ENCODE measurements at places on chromosomes 6 and 20.
A peak's percentile ranks its signal among the peaks of the same experiment; 100 is the strongest.

DNA sequence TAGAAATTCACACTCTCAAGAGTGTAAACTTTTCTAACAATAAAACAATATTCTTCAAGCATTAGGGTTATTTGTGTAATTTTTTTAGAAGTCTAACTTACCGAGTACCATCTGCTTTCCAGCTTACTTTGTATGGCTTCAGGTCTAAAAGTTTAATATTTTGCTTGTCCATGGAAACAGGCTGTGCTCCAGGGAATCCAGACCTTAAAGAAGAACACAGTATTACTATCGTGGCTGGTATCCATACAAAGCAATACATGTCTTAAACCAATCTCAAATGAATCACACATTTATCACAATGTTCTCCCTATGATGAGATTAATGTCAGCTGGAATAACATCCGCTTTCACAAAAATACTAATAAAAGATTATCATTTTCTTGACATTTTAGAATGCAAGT is 73.0 kb downstream of the RNGTT start:
- H3K27me3 ChIP-seq: no peaks in the 10 kb centered on the region
- no peaks in the 10 kb centered on the region for H3K4me1 ChIP-seq
- H3K36me3 ChIP-seq: peaks cover 35% of the 10 kb centered on the region
- no peak overlapping the region for H3K27ac ChIP-seq
- H3K4me3 ChIP-seq: no peak overlapping the region

DNA sequence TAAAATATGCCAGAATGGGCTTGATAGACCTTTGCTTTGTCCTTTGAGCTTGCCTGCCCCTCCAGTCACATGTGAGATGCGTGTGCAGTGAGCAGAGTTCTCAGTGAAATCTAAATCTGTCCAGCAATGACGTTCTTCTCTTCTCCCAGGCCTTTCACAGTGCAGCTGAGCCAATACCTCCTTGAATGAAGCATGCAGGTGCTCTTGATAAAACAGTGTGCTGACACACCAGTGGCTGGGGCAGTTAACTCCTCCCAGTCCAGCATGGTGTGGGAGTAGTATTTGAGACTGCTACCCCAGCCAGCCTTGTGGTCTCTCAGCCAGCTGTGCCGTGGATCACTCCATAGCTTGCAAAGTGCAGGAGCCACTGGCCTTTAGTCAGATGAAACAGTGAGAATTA is 240.5 kb downstream of the FARS2 start:
- peaks cover 36% of the 10 kb centered on the region for H3K36me3 ChIP-seq
- H3K4me3 ChIP-seq: no peak overlapping the region
- no peak for ATAC-seq
- H3K4me1 ChIP-seq: peaks cover 16% of the 10 kb centered on the region
- H3K27me3 ChIP-seq: no peaks in the 10 kb centered on the region

DNA sequence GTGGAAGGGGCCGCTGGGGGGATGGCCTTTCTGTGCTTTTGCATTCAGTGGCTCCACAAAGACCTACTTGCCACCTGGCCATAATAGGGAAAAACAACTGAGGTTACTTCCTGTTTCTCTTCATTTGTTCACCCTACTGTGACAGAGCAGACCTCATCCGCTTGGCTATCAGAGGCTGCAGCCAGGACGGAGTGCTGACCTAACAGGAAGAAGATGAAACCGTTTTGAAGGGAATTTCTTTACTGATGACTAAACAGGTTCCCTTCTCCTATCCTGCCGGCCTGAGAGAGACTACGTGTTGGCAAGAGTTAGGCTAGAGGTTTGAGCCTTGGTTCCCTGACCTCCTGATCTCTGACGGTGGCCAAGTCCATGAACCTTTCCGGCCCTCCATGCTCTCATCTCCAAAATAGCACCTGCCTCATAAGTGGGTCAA is 21.3 kb downstream of the PRR18 start:
- H3K4me3 ChIP-seq: peak overlapping the region; percentile 49
- peak overlapping the region; percentile 86 for H3K27ac ChIP-seq
- no peaks in the 10 kb centered on the region for H3K36me3 ChIP-seq
- peak; percentile 90 for ATAC-seq

- no peak overlapping the region for H3K4me3 ChIP-seq
- H3K36me3 ChIP-seq: no peaks in the 10 kb centered on the region
- H3K27ac ChIP-seq: no peak overlapping the region
- H3K27me3 ChIP-seq: no peaks in the 10 kb centered on the region
- H3K4me1 ChIP-seq: no peaks in the 10 kb centered on the region
- ATAC-seq: peak; percentile 44
These were observed 20.3 kb downstream of the CST4 start for GRCh38 chr20:23668477-23668951.

- peak overlapping the region; percentile 84 for H3K4me3 ChIP-seq
- no peaks in the 10 kb centered on the region for H3K27me3 ChIP-seq
- peak; percentile 46 for ATAC-seq
These were observed 645 bp downstream of the DDX39B start for GRCh38 chr6:31541059-31541657.

DNA sequence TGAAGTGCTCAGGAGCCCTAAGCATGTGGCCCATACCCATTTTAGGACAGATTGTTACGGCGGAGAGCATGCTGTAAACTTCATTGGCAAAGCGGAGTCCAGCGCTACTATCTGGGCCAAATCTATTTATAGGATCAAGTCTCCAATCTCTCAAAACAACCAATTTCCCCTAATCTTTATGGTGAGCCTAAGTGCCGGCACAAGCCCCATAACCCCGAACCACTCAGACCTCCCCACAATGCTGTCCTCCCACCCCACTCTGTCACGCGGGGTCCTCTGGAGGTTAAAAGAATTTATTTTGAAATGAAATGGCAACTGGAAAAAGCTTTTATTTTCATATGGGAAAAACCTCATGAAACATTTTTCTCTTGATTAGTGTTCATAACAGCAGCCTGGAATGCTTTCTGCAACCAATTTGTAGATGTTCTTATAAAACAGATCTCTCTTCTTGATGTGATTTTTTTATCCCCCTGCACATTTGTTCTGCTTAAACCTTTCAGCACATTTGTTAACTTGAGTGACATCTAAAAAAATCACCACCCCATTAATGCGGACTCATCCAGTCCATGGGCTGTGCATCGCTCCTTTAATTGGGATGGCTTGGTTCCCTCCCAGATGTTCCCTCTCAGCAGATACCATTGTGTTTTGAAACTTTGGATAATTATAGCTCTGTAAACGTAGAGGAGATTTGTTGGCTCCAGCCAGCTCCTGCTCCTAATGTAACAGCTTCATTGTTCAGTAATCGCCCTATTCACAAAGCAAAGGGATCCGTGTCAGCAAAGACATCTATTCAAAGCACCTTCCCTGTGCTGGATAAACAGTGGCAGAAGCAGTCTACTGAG is 323.6 kb downstream of the CD83 start:
- no peak overlapping the region for H3K4me3 ChIP-seq
- no peak for ATAC-seq
- H3K27me3 ChIP-seq: no peaks in the 10 kb centered on the region
- peaks cover 6% of the 10 kb centered on the region for H3K36me3 ChIP-seq

- no peak overlapping the region for H3K27ac ChIP-seq
- peaks cover 4% of the 10 kb centered on the region for H3K36me3 ChIP-seq
- no peaks in the 10 kb centered on the region for H3K27me3 ChIP-seq
- ATAC-seq: no peak
- no peak overlapping the region for H3K4me3 ChIP-seq
These were observed 78.4 kb upstream of the FBXL4 start for GRCh38 chr6:99026135-99026534.

GRCh38 chr20:33563788-33564187 is 73.9 kb downstream of the CBFA2T2 start:
- no peak for ATAC-seq
- peaks cover 11% of the 10 kb centered on the region for H3K4me1 ChIP-seq
- H3K4me3 ChIP-seq: no peak overlapping the region

DNA sequence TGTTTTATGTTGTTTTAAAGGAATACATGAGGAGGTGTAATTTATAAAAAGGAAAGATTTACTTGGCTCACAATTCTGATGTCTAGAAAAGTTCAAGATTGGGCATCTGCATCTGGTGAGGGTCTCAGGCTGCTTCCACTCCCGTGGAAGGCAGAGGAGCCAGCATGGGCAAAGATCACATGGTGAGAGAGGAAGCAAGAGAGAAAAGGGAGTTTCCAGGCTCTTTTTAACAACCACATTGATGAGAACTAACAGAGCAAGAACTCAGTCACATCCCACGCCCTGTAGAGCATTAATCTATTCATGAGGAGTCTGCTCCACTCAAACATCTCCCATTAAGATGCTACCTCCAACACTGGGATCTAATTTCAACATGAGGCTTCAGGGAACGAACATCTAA is 1666.3 kb downstream of the HACE1 start:
- no peaks in the 10 kb centered on the region for H3K36me3 ChIP-seq
- H3K27ac ChIP-seq: no peak overlapping the region
- H3K4me1 ChIP-seq: no peaks in the 10 kb centered on the region
- no peak overlapping the region for H3K4me3 ChIP-seq
- no peak for ATAC-seq

- H3K27me3 ChIP-seq: no peaks in the 10 kb centered on the region
- H3K4me1 ChIP-seq: peaks cover 88% of the 10 kb centered on the region
- H3K36me3 ChIP-seq: peaks cover 27% of the 10 kb centered on the region
- ATAC-seq: no peak
- peak overlapping the region; percentile 81 for H3K27ac ChIP-seq
- H3K4me3 ChIP-seq: peak overlapping the region; percentile 49
These were observed 5.3 kb downstream of the RIPOR2 start for GRCh38 chr6:24930431-24930871.

DNA sequence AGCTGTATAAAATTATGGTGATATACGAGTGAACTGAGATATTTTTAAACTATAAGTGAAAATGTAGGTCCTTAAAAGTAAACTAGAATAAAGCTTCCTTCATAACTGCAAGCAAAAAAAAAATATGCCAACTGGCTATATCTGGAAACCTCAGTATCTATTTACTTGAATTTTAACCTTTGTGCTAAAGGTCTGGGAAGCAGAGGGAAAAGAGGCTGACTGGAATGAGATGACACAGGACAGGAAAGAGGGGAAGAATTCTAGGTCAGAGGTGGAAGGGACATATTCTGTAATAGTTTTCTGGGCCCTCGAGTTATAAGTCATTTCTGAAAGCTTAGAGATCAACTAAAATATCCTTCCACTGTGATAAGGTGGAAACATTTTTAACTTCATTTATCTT is 46.8 kb downstream of the AIG1 start:
- H3K36me3 ChIP-seq: peaks cover 13% of the 10 kb centered on the region
- no peak overlapping the region for H3K27ac ChIP-seq
- no peak for ATAC-seq
- no peak overlapping the region for H3K4me3 ChIP-seq

- H3K4me1 ChIP-seq: peaks cover 31% of the 10 kb centered on the region
- H3K36me3 ChIP-seq: peaks cover 6% of the 10 kb centered on the region
- H3K27me3 ChIP-seq: no peaks in the 10 kb centered on the region
- no peak overlapping the region for H3K27ac ChIP-seq
- no peak overlapping the region for H3K4me3 ChIP-seq
- ATAC-seq: no peak
These were observed 5.0 kb downstream of the PCMT1 start for GRCh38 chr6:149754548-149754947.

DNA sequence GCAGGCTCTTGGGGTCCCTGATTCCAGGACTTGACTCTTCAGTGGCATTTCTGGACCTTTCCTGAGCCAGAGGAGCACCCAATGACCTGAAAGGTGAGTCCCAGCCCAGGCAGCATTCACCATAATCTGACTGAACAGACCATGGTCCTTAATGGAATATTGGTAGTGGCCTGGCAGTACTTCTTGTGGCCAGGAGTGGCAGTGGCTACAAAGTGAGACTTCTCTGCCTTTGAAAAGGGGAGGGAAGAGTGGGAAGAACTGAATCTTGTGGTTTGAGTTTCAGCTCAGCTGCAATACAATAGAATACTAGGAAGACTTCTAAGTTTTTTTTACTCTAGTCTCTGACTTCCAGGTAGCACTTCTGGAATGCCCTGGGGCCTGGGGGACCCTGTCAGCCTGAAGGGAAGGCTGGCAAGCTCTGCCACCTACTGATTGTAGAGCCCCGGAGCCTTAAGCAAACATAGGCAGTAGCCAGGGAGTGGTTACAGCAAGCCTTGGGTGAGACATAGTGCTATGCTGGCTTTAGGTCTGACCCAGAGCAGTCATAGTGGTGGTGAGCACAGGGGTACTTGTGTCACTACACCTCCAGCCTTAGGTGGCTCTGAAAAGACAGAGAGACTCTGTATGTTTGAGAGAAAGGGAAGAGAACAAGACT is 674.2 kb upstream of the MANEA start:
- no peaks in the 10 kb centered on the region for H3K27me3 ChIP-seq
- H3K36me3 ChIP-seq: no peaks in the 10 kb centered on the region
- no peak overlapping the region for H3K27ac ChIP-seq
- ATAC-seq: no peak
- H3K4me1 ChIP-seq: no peaks in the 10 kb centered on the region
- H3K4me3 ChIP-seq: no peak overlapping the region

DNA sequence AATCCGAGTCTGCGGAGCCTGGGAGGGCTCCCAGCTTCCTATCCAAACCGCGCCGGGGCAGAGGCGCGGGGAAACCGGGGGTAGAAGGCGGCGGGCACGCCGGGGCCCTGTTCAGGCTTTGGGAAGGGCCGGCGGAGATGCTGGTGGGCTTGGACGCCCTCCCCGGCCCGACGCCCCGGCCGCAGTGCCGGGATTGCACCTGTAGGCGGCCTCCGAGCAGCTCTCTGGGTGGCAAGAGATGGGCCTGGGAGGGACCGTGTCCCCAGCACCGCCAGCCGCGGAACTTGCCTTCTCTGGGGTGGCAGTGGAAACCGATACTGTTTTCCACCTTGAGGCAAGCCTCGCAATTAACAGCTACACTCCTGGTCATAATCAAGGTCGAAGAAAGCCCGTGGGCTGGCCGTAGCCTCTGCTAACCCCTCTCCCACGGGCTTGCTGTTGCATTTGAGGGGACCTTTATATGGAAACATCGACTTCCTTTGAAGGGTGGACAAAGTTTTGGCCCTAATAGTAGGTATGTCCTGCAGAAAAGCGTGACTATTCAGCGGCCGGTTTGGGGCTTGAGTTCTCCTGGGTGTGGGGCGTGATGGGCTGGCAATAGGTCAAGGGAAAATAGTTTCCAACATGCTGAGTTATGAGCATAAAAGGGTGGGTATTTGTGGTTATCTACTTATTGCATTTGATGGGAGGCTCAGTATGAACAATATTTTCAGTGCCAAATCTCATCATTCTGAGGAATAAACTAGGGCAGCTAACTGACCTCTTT is 1.1 kb upstream of the JAG1 start:
- no peak overlapping the region for H3K27ac ChIP-seq
- H3K4me1 ChIP-seq: peaks cover 43% of the 10 kb centered on the region
- peak; percentile 58 for ATAC-seq
- no peaks in the 10 kb centered on the region for H3K36me3 ChIP-seq

DNA sequence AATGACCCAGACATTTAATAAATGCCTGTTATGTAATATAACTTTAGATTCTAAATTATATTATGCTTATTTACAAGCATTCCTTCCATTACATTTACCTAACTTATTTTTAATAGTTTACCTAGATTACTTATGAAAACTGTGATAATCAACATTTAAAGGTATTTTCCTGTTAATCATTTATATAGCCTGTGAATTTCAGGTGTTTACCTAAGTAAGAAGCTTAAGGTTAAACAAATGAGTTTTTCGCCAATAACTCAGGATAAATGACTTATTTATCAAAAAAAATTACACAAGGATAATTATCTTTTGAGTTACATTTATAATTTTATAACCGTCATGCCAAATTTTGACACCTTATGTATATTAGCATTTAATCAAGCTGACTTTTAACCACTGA is 35.5 kb downstream of the UBD start:
- no peak for ATAC-seq
- no peaks in the 10 kb centered on the region for H3K36me3 ChIP-seq
- peaks cover 47% of the 10 kb centered on the region for H3K27me3 ChIP-seq

GRCh38 chr6:9205645-9206044 is 770.3 kb upstream of the SLC35B3 start:
- no peak for ATAC-seq
- no peaks in the 10 kb centered on the region for H3K27me3 ChIP-seq
- H3K27ac ChIP-seq: no peak overlapping the region
- H3K4me1 ChIP-seq: no peaks in the 10 kb centered on the region
- no peaks in the 10 kb centered on the region for H3K36me3 ChIP-seq
